ENCODE measurements at places on chromosomes 2 and 18. TPM values are rescaled to one million over a fixed set of nuclear protein-coding genes. Genes with fewer than 3 reads are reported as not detected.

The CDCA7 gene
- 59.9 TPM for total RNA-seq

DNA sequence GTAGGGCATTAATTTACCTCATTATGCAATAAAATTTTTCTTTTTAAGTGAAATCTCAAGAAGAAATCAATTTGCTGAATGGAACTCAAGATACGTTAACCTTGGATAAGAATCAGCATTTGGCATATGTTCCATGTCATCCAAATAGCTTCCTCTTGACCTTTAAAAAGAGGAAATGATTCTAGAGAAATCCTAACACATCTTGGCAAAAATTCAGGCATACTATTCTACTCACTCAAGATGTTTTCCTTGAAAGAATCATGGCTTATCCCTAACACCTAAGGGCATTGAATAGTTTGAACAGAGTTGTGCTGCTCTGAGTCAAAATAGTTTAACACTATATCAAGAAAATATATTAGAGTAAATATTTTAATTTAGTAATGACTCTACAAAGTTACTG, 678.0 kb downstream of the EPHA4 start:
- DNase-seq = no peak

DNA sequence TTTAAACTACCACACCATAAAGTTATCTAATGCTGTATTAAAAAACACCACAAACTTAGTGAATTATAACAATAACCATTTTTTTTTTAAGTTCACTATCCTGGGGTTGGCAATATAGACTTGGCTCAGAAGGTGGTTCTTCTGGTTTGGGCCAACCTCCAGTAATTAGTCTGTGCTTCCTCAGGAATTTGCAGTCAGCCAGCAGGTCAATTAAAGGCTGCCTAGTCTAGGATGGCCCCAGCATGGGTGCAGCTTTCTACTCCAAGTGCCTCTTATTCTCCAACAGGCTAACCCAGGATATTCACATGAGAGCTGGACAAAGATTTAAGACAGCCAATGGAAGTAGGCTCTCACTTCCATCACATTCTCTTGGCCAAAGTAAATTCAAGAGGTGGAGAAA, 379.1 kb upstream of the FIGN start:
- DNase-seq = no peak

The RAB6C gene
- not detected for total RNA-seq

The PARD6G gene
- 0.17 TPM for total RNA-seq

GRCh38 chr18:62118328-62118727, 68.5 kb downstream of the PIGN start:
- DNase-seq = no peak

The OSBPL1A gene
- total RNA-seq = 2.4 TPM

The CXCR1 gene
- not detected for total RNA-seq

The NFATC1 gene
- 83.7 TPM for total RNA-seq
